ENCODE measurements at places on chromosomes 6 and 20.

GRCh38 chr6:70547313-70547712, 19.4 kb upstream of the SDHAF4 start:
- no peak for DNase-seq

GRCh38 chr20:7523288-7523687, 417.0 kb downstream of the HAO1 start:
- no peak for DNase-seq

- DNase-seq, result no peak
These were observed 46.3 kb downstream of the TULP4 start for GRCh38 chr6:158358450-158359077.

GRCh38 chr6:30685157-30686008, 1.1 kb downstream of the PPP1R18 start:
- no peak for DNase-seq

- DNase-seq, result no peak
These were observed 92.1 kb upstream of the GCM1 start for GRCh38 chr6:53240761-53241160.

- peak; percentile 48 for DNase-seq
These were observed 12.7 kb downstream of the BCL2L1 start for GRCh38 chr20:31709939-31710338.

DNA sequence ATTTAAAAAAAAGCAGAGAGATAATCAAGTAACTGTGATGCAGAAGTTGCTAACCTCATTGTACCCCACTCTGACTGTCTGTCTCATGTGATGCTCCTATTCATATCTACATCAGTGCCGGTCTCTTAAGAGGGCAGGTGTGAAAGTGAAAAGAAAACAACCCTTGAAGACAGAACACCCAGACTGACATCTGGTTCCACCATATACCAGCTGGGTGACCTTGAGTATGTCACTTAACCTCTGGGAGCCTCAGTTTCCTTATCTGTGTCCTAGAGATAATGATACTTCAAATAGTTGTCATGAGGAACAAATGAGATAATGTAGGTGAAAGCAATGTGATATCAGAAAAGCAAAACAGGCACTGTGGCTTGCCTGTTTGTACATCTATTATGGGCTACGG, 426.8 kb upstream of the SOX4 start:
- DNase-seq, result peak; percentile 49

GRCh38 chr20:50983321-50983720, 24.7 kb downstream of the MOCS3 start:
- DNase-seq, result no peak

GRCh38 chr6:130825772-130826441, 1.3 kb upstream of the SMLR1 start:
- no peak for DNase-seq
